Naive thymus-derived CD4-positive, alpha-beta T cell (primary cell): ENCODE measurements at places on chromosomes 11 and 22. TPM values are rescaled to one million over a fixed set of nuclear protein-coding genes. Genes with fewer than 3 reads are reported as not detected.

DNA sequence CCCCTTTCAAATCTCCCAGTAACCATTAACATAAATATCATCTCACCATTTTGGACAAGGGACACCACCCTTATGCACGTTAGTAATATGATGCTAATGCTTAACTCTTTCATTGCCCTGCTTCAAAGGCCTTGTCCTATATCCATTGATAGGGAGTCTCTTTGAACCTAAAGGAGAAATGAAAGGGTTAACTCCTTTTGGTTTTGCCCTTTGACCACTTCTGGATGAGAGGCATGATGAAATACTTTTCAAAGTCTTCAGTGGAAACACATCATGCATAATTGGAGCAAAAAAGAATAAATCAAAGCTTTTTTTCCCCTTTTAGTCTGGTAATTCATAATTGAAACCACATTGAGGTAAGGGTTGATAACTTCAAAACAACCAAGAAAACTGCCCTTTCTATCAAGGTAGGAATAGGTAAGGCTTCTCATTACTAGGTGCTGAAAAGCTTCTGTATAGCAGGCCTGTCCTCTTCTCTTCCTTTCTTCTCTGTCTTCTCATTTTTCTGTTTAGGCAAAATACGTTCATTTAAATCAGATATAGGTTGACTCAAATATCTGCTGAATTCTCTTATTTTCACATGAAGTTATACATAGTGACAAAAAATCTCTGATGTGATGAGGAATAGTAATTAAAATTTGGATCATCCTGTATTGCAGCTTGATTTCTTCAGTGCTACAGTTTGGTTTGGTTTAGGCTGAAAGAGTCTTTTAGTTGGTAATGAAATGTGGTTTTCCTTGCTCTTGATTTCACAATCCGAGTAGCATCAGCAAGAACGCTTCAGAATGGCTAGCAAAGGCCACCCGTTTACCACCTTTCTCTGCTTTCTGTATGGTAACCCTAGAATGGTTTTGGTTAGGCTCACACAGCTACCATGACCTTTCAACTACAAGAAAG lies 94.8 kb downstream of the EXT2 start:
- no peak for DNase-seq
- no peaks in the 10 kb centered on the region for H3K27me3 ChIP-seq
- H3K36me3 ChIP-seq: no peaks in the 10 kb centered on the region
- no peak overlapping the region for H3K27ac ChIP-seq
- no peaks in the 10 kb centered on the region for H3K4me1 ChIP-seq

GRCh38 chr11:77138106-77138649 lies 10.1 kb downstream of the MYO7A start:
- no peaks in the 10 kb centered on the region for H3K27me3 ChIP-seq
- no peak for DNase-seq
- no peaks in the 10 kb centered on the region for H3K36me3 ChIP-seq
- no peaks in the 10 kb centered on the region for H3K4me1 ChIP-seq
- no peak overlapping the region for H3K4me3 ChIP-seq
- no peak overlapping the region for H3K27ac ChIP-seq

DNA sequence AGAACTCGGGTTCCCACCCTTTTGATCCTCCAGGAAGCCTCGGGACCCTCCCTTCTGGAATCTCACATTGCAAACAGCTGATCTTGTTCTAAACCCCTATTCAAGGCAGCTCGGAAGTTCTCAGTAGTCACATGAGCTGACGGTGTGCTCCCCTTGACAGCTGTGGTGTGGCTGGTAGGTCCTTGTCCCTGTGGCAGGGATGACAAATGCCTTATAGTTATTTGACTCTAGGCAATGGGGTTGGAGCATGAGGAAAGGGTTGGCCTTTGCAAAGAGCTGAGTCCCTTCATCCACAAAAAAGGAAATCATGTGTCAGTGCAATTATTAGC lies 23.6 kb downstream of the EIF4G2 start:
- no peak overlapping the region for H3K27ac ChIP-seq
- DNase-seq: no peak

GRCh38 chr11:12503039-12503484 lies 125.7 kb downstream of the PARVA start:
- no peaks in the 10 kb centered on the region for H3K36me3 ChIP-seq
- DNase-seq: no peak
- H3K27me3 ChIP-seq: no peaks in the 10 kb centered on the region

- peaks cover 6% of the 10 kb centered on the region for H3K4me1 ChIP-seq
- no peak overlapping the region for H3K4me3 ChIP-seq
- no peak overlapping the region for H3K27ac ChIP-seq
- no peak for DNase-seq
- no peaks in the 10 kb centered on the region for H3K27me3 ChIP-seq
Measured at GRCh38 chr22:20420157-20420842, 17.3 kb downstream of the SCARF2 start.

DNA sequence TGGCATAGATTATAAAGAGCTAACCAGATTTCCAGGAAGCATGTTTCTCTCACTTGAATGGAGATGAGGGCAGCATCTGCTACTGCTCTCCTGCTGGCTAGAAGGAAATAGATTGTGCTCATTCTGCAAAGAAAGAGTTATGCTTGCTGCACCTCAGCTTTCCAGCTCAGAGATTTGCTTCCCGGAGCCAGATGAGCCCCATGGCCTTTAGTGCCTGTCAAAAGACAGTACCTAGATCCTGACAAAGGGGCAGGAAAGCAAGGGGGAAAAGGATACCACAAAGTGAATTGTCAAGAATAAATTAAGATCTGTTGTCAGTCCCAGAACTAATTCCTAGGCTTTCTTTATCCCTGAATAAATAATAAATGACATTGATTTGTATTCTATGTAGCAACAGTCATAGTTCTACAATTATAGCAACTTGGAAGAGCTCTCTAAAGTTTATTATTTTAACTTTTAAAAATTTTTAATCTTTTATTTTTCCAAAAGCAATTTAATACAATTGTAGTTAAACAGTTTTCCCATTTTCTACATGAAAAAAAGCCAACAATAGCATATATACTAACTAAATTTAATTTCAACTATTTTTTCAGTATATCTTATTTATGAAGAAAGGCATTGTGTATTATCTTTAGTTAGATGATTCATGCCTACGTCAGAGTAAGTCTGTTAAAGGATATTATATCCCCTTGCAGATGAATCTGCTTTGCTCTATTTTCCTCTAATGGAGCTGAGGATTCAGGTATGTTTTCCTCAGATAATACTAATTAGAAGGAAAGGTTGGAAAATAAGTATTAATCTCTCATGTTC lies 306.1 kb upstream of the DDI1 start:
- DNase-seq: no peak
- H3K27me3 ChIP-seq: no peaks in the 10 kb centered on the region
- H3K4me1 ChIP-seq: no peaks in the 10 kb centered on the region
- no peak overlapping the region for H3K27ac ChIP-seq
- no peak overlapping the region for H3K4me3 ChIP-seq

GRCh38 chr11:122344215-122344614 lies 228.2 kb upstream of the BLID start:
- H3K27ac ChIP-seq: no peak overlapping the region
- H3K4me3 ChIP-seq: no peak overlapping the region
- DNase-seq: no peak
- no peaks in the 10 kb centered on the region for H3K4me1 ChIP-seq

DNA sequence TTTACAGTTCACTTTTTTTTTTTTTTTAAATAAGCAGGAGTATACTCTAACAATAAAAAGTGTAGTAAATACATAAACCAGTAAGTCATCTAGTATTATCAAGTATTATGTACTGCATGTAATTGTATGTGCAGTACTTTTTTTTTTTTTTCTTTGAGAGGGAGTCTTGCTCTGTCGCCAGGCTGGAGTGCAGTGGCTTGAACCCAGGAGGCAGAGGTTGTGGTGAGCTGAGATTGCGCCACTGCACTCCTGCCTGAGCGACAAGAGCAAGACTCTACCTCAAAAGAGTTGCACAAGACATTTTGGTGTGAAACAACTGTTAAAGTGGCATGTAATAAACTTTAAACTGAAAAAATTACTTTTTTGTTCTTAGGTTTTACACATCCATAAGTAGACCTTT lies 16.7 kb downstream of the BCL2L13 start:
- no peaks in the 10 kb centered on the region for H3K4me1 ChIP-seq
- no peak for DNase-seq
- no peak overlapping the region for H3K27ac ChIP-seq
- H3K36me3 ChIP-seq: peaks cover 25% of the 10 kb centered on the region
- no peak overlapping the region for H3K4me3 ChIP-seq

- H3K36me3 ChIP-seq: peaks cover 3% of the 10 kb centered on the region
- no peaks in the 10 kb centered on the region for H3K27me3 ChIP-seq
- H3K4me1 ChIP-seq: no peaks in the 10 kb centered on the region
- no peak for DNase-seq
Measured at GRCh38 chr11:31492320-31492913, 17.0 kb downstream of the IMMP1L start.

GRCh38 chr11:67006029-67006884 lies 16.7 kb upstream of the SYT12 start:
- no peak for DNase-seq
- H3K4me3 ChIP-seq: no peak overlapping the region
- H3K4me1 ChIP-seq: no peaks in the 10 kb centered on the region
- no peaks in the 10 kb centered on the region for H3K27me3 ChIP-seq

DNA sequence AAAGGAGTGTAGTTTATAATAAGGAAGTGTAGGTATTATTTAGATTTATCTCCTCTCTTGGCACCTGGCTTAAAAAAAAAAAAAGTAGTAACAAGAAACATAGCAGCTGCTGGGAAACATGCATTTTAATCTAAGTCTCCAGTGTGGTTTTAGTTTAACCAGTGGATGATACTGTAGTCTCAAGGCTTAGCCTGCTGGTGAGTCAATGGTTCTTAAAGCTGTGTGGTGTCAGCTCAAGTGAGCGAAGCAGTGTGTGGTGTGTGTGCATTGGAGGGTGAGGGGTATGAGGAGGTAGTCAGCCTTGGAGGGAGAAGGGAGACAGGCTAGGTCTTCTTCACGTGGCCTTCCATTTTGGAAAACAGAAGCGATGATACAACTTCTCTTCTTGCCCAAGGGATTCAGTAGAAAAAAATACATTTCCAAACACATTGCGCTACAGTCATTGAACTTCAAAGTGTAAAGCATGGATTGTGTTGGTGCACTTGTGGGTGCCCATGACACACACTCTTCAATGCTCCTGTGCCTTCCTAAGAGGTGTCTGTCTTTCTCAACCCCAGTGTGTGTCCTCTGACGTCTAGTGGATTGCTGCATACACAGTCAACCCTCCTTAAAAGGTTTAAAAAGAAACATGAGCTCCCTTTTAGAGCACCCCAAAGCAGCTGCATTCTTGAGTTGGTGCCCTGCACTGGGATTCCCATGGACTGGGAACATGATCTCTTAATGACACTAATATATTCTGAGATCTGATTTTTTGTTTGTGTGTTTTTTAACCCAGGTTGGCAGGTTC lies 40.1 kb downstream of the ZBTB16 start:
- no peak for DNase-seq
- H3K4me1 ChIP-seq: peaks cover 21% of the 10 kb centered on the region
- no peak overlapping the region for H3K27ac ChIP-seq
- no peaks in the 10 kb centered on the region for H3K27me3 ChIP-seq
- no peak overlapping the region for H3K4me3 ChIP-seq
- H3K36me3 ChIP-seq: no peaks in the 10 kb centered on the region

GRCh38 chr11:102320679-102321078 lies 3.4 kb downstream of the BIRC3 start:
- DNase-seq: no peak
- no peaks in the 10 kb centered on the region for H3K27me3 ChIP-seq
- H3K4me1 ChIP-seq: peaks cover 48% of the 10 kb centered on the region
- no peaks in the 10 kb centered on the region for H3K36me3 ChIP-seq
- H3K4me3 ChIP-seq: peak overlapping the region; percentile 74

TXN2 gene
- total RNA-seq: 35.5 TPM

ALDH3B1 gene
- not detected in 2 replicates for total RNA-seq

SEPTIN3 gene
- 0.13 TPM for total RNA-seq

PGA5 gene
- total RNA-seq: not detected

SSTR3 gene
- total RNA-seq: 5.4 TPM

OR10G4 gene
- total RNA-seq: not detected
